T-cell (primary cell): ENCODE measurements at places on chromosomes 3 and 15. TPM values are rescaled to one million over a fixed set of nuclear protein-coding genes. Genes with fewer than 3 reads are reported as not detected.
A peak's percentile ranks its signal among the peaks of the same experiment; 100 is the strongest.

GOLGA8S gene
- total RNA-seq: 0.60 TPM

GHSR gene
- total RNA-seq: not detected

FBXL2 gene
- total RNA-seq: not detected

CTXN2 gene
- total RNA-seq: not detected

NOX5 gene
- total RNA-seq: not detected

GRCh38 chr15:99121207-99121606 lies 16.3 kb downstream of the SYNM start:
- no peak overlapping the region for H3K27ac ChIP-seq
- H3K4me1 ChIP-seq: no peaks in the 10 kb centered on the region
- no peak for DNase-seq
- H3K27me3 ChIP-seq: peaks cover 21% of the 10 kb centered on the region
- H3K36me3 ChIP-seq: peaks cover 3% of the 10 kb centered on the region
- H3K4me3 ChIP-seq: no peak overlapping the region

GRCh38 chr15:60843482-60843881 lies 364.5 kb upstream of the ICE2 start:
- no peak for DNase-seq
- H3K27me3 ChIP-seq: no peaks in the 10 kb centered on the region
- no peak overlapping the region for H3K4me3 ChIP-seq
- H3K27ac ChIP-seq: peak overlapping the region; percentile 92
- peaks cover 60% of the 10 kb centered on the region for H3K4me1 ChIP-seq
- no peaks in the 10 kb centered on the region for H3K36me3 ChIP-seq

GRCh38 chr15:48965972-48966371 lies 2.3 kb upstream of the SHC4 start:
- H3K27ac ChIP-seq: no peak overlapping the region
- no peaks in the 10 kb centered on the region for H3K36me3 ChIP-seq
- H3K4me1 ChIP-seq: peaks cover 24% of the 10 kb centered on the region
